ENCODE measurements at places on chromosomes 16 and 17. TPM values are rescaled to one million over a fixed set of nuclear protein-coding genes. Genes with fewer than 3 reads are reported as not detected.

GNGT2 gene
- 16.8 TPM for total RNA-seq

KRT33B gene
- total RNA-seq: not detected

KREMEN2 gene
- total RNA-seq: 0.09 TPM

PABPN1L gene
- not detected for total RNA-seq

EVI2B gene
- total RNA-seq: 13.0 TPM

HNF1B gene
- total RNA-seq: 5.0 TPM

OSGIN1 gene
- total RNA-seq: 2.1 TPM

PRSS53 gene
- total RNA-seq: 5.1 TPM

LRRC37A3 gene
- 16.1 TPM for total RNA-seq
